ENCODE measurements at places on chromosomes 1 and 21.

DNA sequence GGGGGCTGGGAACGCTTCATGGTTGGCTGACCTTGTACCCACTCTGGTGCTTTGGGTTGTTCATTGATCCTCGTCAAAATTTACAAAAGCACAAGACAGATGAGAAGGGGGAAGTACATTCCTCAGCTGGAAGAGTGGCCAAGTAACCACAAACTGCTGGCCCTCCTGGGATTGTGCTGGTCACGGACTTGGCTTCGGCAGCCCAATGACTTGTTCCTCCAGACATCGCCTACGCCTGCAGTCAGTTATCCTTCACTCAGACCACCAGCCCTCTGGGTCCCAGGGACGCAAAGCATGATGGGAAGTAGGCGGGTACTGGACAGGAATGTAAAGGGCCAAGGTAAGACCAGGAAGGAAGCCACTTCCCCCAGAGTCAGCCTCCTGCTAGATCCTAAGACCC is 53.1 kb downstream of the LMX1A start:
- no peak for DNase-seq

GRCh38 chr1:172414331-172414730 is 6.2 kb upstream of the C1orf105 start:
- DNase-seq = no peak

- DNase-seq = no peak
These were observed 150.1 kb downstream of the CDC7 start for GRCh38 chr1:91650764-91651163.

DNA sequence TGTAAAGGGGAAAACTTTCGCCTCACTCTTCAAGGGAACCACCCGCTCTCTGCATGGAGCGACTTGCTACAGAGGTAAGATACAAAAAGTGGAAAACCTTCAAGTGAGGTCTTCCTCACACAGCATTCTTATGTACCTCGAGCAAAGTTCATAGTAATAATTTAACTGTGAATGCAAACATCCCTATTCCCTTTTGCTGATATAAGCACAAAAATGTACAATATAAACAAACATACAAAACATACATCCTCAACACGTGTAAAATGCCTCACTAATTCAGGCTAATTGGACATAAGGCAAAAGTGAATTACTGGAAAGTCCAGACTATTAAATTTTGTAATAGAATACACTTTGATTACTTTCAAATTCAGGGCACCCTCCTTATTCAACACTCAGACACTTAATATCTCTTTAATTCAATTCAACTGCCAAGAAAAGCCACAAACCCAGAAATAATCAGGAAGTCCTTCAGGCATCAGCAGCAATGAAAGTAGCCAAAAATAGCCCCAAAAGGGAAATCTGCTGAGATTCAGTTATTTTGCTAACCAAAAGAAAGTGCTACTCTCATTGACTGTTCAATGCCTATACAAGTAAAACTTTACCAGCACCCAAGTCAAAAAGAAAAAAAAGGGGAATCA is 15.2 kb upstream of the LMX1A start:
- no peak for DNase-seq

DNA sequence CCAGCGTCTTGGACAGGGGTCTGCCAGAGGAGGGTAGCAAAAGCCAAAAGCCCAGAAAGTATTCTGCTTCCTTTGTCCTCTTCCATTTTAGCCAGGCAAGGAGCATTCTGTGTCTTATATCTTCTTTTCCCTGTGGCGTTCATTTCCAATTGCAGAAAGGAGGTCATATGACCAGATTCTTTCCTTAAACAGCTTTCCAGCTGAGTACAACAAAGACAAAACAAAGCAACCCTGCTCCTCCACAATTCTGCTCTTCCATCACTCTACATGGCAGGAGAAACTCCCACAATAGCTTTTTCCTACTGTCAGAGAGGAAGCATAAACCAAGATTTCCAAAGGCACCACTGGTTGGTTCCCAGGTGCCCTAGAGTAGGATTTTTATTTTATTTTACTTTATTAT is 19.7 kb downstream of the ENSA start:
- no peak for DNase-seq

- no peak for DNase-seq
These were observed 18.8 kb downstream of the MAP7D1 start for GRCh38 chr1:36174713-36175112.

DNA sequence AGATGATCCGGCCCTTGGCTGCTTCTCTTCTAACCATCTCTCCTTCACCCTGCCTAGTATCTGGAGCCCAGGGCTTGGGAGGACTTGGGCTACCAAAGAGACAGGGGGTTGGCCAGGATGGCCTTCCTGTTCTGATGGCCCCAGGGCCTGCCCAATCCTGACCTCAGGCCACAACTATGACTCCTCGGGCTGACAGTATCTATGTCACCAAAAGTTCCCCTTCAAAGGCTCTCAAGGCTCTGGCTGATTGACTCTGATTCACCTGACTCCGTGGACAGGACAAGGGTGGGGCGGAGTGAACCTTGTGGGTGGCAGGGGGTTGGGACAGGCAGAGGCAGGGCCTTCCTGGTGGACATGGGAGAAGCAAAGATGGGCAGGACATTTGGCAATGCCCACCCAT is 12.7 kb downstream of the MEF2D start:
- no peak for DNase-seq

DNA sequence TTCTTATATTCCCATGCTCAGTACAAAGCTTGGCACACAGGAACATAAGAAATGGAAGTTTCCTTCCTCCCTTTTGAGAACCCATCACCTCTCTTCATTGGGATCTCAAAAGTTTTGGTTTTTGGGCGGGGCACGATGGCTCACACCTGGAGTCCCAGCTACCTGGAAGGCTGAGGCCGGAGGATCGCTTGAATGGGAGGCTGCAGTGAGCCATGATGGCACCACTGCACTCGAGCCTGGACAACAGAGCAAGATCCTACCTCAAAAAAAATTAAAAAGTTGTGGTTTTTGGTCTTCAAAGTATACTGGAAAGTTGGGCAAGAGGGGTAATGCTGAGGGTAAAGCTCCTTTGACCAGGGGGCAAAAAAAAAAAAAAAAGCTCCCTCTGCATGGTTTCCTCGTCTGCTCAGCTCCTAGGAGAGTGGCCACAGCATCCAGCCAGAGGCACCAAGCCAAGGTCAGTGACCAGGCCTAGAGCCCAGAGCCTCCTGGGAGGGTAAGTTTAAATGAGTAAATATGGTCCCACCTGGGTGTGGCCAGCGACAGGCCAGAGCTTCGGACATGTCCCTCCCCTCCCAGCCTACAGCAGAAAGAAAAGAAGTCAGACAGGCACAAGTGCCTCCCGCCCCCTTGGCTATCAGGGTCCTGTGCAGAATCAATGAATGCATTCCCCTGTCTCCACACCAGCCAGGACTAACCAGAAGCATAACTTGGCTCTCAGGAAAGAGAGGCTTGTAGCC is 5.0 kb downstream of the MEF2D start:
- no peak for DNase-seq

DNA sequence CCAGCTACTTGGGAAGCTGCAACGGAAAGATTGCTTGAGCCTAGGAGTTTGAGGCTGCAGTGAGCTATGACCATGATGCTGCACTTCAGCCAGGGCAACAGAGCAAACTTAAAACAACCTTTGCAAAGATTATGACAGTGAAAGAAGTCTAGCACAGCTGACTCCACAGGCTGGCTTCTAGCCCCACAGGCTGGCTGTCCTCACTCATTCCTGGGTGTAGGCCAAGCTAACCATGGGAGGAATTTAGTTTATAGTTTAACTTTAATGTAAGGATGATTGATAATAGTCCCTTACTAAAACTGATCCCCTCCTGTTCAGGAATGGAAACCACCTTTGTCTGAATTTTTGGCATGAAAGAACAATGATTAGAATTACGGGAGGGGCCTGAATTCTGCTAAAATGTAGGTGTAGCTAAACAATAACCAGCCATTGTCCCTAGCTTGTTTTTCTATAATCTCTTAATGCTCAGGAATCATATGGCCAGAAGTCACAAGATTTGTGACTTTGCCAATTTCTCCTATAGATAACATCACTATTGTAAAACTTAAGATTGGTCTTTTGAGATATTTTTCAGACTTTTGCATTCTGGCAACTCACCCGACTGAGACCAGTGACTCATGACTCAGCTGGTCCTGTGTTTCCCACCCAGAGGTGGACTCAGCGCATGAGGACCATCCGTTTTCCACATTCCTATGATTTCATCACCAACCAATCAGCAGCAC is 28.1 kb upstream of the SGIP1 start:
- no peak for DNase-seq

- DNase-seq = no peak
These were observed at the start of gene DNASE2B for GRCh38 chr1:84398175-84399155. Gene DNASE2B (plus strand): TSS chr1:84398484. CDS start chr1:84398565, 81 bp downstream.

GRCh38 chr1:181423301-181423918 is 59.9 kb upstream of the CACNA1E start:
- DNase-seq = no peak

DNA sequence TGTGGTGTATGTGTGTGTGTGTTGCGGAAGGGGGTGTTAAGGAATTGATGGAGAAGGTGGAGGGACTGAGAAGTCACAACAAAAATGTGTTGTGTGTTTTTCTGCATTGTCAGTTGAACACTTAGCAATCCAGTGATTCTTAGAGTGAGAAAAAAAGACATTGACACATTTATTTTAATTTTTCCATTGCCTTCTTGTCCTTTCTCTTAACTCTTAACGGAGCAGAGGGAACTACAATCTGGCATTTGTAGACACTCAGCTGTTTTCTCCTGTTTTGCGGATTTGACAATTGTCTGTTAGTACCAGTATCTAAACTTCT is 725 bp downstream of the C1orf53 start:
- no peak for DNase-seq

GRCh38 chr1:33524586-33524985 is 52.1 kb downstream of the ZSCAN20 start:
- DNase-seq = no peak

- DNase-seq = no peak
These were observed 52.3 kb upstream of the POU2F1 start for GRCh38 chr1:167168424-167168823.

GRCh38 chr21:39611551-39612190 is 1.1 kb upstream of the B3GALT5 start:
- DNase-seq = no peak

DNA sequence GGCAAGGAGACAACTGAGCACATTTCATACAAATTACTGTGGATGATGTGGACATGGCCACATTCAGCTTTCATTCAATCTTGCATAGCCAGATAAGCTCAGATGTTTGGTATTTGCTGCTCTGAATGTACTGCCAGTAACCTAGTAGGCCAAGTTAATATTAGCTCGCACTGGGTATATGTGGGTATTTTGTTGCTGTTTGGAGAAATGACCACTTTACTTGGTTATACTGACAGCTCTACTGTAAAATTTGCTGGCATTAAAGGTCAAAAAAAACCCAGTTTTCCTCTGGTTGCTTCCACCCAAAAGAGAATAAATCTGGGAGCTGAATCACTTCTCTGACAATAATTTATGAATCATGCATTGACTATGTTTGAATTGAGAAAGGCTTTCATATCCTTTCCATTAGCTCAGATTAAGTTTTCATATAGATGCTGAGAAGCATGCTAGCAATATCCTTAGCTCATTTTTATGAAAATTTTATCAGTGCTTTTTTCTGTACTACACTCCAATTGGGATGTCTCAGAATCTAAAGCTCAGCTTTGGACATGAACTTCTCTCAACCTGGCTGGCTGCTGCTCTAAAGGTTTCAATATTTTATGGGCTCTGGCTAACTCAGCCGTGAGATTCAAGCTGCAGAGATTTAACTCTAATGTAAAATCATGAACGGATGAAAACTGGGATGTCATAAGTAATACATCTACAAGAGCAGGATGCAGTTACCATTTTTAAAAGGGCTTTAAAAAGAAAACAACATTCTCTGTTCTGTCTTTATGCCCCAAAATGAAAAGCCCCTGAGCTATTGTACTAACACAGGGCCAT is 330.0 kb downstream of the BARHL2 start:
- no peak for DNase-seq
